NCI-H146 (cell line): ENCODE measurements at places on chromosomes 13 and 19.

DNA sequence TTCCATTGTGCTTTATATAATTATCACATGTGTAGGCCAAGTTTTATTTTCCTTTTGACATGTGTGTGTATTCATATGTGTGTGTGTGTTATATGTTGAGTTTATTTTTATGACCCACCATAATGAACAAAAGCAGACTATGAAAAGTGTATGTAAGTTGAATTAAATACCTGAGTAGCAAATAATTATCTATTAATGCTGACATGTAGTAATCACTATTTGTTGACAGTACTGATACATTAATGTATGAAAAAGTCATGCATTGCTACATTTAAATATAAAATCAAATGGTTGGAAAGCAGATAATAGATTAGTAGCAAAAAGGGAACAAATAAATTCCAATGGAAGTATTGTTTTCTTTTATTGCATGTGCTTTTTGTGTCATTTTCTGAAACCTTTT is 1948.5 kb upstream of the PCDH20 start:
- DNase-seq = no peak

- DNase-seq = no peak
Observed at GRCh38 chr19:17721111-17721628, 1.9 kb downstream of the MAP1S start.

DNA sequence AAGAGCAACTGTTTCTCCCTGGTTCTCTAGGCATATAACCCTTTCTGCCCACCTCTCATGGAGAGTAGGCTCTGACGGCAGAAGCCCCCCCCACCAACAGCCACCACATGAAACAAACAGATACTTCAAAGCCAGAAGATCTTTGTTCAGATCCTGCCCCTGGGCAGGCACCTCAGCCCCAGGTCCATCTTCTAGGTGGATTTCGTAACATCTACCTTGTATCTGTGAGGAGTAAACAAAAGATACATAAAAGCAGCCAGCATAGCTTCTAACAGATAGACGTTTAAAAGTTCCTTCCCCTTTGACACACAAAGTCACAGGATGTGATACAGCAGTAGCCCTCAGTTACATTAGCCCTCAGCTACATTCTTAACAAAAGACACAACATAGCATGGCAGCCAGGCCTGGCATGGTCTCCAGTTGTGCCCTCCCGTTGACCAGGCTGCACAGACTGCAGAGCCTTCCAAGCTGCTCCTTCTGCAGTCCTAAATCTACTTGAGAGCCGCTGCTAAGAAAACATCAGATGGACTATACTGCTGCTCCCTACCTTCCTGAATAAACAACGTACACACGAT is 35.4 kb downstream of the BRD4 start:
- no peak for DNase-seq

DNA sequence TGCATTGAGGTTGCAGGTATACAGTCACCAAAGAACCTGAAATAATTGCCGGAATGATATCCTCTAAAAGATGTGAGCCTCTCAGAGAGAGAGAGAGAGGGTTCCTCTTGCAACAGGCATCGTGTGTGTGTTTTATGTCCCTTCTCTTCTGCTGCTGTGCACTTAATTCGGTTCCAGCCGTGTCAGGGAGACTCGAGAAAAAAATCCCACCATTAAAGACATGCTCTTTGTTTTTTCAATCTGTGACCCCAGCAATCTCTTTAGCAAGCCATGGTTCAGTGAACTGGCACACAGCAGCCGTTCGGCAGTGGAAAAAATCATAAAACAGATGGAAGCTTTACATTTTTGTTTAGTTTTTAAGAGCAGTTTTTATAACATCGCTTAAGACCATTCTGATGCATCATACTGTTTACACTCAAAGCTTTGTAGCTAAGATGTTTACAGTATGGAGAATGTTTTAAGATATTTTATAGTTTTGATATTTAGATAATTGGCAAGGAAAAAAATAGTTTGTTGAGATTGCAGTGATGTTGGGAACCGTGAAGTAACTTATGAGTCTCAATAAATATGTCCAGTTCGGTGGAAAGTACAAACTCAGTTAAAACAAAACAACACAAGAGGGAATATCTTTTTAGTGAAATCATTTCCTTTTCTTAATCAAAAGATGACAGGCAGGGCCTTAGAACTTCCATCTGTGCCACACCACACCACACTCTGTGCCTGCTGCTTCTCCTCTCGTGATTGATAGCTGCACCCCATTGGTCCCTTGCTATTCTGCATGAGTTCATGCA is 31.2 kb upstream of the ZNF536 start:
- DNase-seq = no peak

GRCh38 chr19:53772943-53773342 is 51.2 kb downstream of the NLRP12 start:
- peak; percentile 27 for DNase-seq

DNA sequence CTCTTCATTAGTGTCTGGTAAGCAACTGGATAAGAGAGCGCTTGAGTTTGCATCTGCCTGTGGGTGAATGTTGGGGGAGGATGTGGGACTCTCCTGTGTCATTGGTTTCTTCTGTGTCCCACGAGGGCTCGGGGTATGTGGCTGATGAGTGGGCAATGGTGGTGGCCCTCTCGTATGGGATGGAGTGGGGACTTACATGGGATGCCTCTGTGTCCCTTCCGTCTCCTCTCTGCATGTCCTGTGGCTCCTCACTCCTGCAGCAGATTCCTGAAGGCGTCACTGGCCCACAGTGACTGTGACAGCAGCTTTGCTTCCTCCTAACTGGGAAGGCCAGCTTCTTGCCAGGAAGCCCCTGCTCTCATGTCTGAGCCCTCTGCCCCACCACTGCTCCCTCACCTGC is 2.6 kb upstream of the LRP3 start:
- no peak for DNase-seq

DNA sequence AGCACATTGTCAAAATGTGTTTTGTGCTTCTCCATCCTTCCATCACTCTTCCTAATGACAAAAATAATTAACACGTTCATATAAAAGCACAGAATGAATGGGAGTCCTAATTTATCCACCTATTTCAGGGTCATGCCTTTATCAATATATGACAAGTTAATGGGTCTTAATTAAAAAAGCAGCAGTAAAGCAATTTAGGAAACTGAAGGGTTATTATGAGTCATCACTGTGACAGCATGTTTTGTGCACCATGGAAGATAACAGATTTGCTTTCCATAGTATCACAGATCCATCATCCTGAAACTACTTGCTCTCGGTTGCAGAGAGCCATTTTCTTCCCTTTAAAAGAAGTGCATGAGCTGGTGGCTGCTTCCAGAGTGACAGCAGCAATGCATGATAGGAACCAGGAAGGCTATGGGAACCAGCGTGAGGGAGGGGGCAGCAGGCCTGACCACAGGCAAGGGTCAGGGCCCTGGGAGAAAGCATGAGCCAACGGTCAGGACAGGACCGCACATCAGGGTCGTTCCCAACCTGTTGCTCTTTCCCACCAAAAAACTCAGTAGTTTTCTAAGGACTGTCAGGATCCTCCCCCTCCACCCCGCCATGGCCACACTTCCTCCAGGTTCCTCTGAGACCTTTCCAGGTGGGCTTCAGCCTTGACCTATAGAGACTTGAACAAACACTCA is 784.1 kb downstream of the UQCRFS1 start:
- no peak for DNase-seq

- no peak for DNase-seq
Observed at GRCh38 chr13:44425815-44426078, 52.1 kb downstream of the SERP2 start.

GRCh38 chr13:93328943-93329342 is 102.3 kb downstream of the GPC6 start:
- DNase-seq = no peak

DNA sequence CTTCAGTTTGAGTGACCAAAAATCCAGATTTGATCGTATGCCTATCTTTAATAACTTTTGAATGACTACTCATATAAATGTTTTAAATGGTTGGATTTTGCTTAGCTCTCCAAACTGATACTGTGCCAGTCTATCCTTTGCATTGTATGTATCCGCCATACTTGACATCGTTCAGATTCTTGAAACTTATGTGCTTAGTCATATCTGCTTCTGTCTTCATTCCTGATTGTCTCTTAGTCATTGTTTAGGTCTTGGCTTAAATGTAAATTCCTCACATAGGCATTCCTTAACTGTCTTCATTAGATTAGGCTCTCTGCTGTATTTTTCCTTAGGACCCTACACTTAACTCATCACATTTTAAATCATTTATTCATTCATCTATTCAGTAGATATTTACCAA is 126.0 kb downstream of the PCCA start:
- no peak for DNase-seq
